ENCODE measurements at places on chromosomes 4 and X. TPM values are rescaled to one million over a fixed set of nuclear protein-coding genes. Genes with fewer than 3 reads are reported as not detected.

Gene BMP3
- not detected for total RNA-seq

Gene FRYL
- 145 TPM for total RNA-seq

Gene TMPRSS11D
- 0.09 TPM for total RNA-seq

Gene MAP3K15
- 0.17 TPM for total RNA-seq

Gene NAT8L
- total RNA-seq = under 0.01 TPM

Gene SATL1
- not detected for total RNA-seq

Gene ARX
- not detected for total RNA-seq

Gene CTAG2
- total RNA-seq = not detected

Gene TRO
- total RNA-seq = 4.4 TPM

Gene SULT1E1
- 2.4 TPM for total RNA-seq

Gene PAGE2
- total RNA-seq = not detected

Gene AKAP14
- total RNA-seq = not detected

Gene JAKMIP1
- not detected for total RNA-seq

Gene SOD3
- total RNA-seq = not detected

Gene GUCY1B1
- 6.3 TPM for total RNA-seq

Gene IBSP
- not detected for total RNA-seq

Gene FGF2
- 41.6 TPM for total RNA-seq

Gene CXCL10
- total RNA-seq = 0.14 TPM

Gene RTL3
- not detected for total RNA-seq

Gene SYTL4
- 52.4 TPM for total RNA-seq

Gene SMIM20
- total RNA-seq = 14.0 TPM

Gene ERVMER34-1
- total RNA-seq = 0.14 TPM

Gene PROM1
- total RNA-seq = 0.14 TPM

Gene CCDC110
- total RNA-seq = 0.68 TPM

Gene ENAM
- total RNA-seq = not detected

Gene MAPK10
- 0.17 TPM for total RNA-seq

Gene ING2
- 4.3 TPM for total RNA-seq

Gene CTAG1A
- total RNA-seq = not detected

Gene UGT2B28
- not detected for total RNA-seq

Gene RTL9
- total RNA-seq = not detected

Gene TBC1D8B
- 7.9 TPM for total RNA-seq

Gene HUWE1
- 151 TPM for total RNA-seq

Gene CACNA1F
- 0.05 TPM for total RNA-seq

Gene CT45A2
- total RNA-seq = not detected

Gene EFHC2
- 0.05 TPM for total RNA-seq

Gene ZNF711
- 6.2 TPM for total RNA-seq

Gene IRS4
- 0.17 TPM for total RNA-seq

Gene ETNPPL
- not detected for total RNA-seq

Gene CYLC1
- total RNA-seq = not detected

Gene CFP
- total RNA-seq = 0.85 TPM

Gene TSC22D3
- 56.3 TPM for total RNA-seq

Gene HSFX4
- total RNA-seq = not detected

Gene MAGEB3
- total RNA-seq = not detected

Gene PSAPL1
- total RNA-seq = not detected

Gene ATOH1
- not detected for total RNA-seq

Gene RHOXF1
- total RNA-seq = not detected

Gene KLF8
- total RNA-seq = 0.37 TPM

Gene LNX1
- 3.1 TPM for total RNA-seq

Gene FDCSP
- not detected for total RNA-seq

Gene SCML1
- total RNA-seq = 10.5 TPM

Gene TGIF2LX
- not detected for total RNA-seq

Gene FGFR3
- 1.4 TPM for total RNA-seq

Gene CNKSR2
- 0.17 TPM for total RNA-seq

Gene CXorf66
- total RNA-seq = not detected

Gene PCDH11X
- not detected for total RNA-seq

Gene ARMCX2
- total RNA-seq = 62.5 TPM

Gene SMIM31
- not detected for total RNA-seq

Gene YY2
- total RNA-seq = 3.1 TPM

Gene CC2D2A
- 7.8 TPM for total RNA-seq

Gene XAGE1A
- not detected for total RNA-seq
